ENCODE measurements at places on chromosomes 12 and 14.
A peak's percentile ranks its signal among the peaks of the same experiment; 100 is the strongest.

- no peak for DNase-seq
Observed at GRCh38 chr12:53631721-53632120, 5.5 kb upstream of the ATF7 start.

- DNase-seq: no peak
Observed at GRCh38 chr12:1515010-1515409, 79.4 kb downstream of the FBXL14 start.

DNA sequence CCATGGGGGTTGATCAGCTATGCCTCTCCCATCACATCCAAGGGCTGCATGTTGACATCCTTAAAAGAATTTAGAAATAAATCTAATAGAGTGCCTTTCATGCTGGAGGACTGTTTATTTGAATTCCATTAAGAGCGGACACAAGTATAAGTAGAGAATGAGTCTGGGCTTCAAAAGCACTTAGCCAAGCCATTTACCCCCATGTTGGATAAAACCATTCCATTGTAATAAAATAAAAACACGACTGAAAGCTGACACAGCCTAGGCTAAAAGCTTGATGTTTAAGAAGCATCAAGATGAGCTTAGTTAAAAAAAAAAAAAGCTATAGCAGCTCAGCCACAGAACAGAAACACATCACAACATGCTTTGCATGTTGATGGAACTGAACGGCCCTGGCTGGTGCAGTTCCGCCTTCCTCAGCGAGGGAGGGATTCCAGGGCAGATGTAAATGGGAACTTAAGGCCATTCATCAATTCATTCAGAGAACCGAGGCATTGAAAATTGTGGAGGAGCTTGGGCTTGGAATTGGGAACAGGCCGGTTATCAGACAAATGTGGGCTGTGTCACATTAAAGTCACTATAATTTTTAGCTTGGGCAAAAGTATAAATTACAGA lies 41.2 kb downstream of the TMEM132D start:
- DNase-seq: no peak

DNA sequence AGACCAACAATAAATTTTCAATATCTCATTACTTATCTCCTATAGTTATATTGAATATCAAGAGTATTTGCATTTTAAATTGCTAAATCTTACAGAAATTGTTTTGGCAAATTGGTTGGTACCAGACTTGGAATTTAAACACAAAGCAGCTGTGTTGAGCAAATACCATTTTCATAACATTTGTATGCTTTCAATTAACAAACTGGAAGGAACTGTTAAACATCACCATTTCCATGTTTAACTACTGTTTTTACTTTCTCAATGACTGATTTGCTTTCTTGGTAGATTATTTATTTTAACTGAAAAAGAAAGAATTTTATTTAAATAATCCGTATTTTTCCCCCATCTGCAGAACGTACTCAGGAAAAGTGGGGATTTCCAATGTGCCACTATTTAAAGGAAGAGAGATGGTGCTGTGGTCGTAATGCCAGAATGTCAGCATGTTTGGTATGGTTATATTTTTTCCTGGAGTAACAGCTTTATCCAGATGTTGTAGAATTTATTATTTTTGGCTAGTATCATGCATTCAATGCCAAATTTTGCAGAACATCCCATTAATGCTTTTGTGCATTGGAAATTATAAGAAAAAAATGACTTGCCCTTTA lies 72.3 kb downstream of the METTL25 start:
- DNase-seq: no peak

DNA sequence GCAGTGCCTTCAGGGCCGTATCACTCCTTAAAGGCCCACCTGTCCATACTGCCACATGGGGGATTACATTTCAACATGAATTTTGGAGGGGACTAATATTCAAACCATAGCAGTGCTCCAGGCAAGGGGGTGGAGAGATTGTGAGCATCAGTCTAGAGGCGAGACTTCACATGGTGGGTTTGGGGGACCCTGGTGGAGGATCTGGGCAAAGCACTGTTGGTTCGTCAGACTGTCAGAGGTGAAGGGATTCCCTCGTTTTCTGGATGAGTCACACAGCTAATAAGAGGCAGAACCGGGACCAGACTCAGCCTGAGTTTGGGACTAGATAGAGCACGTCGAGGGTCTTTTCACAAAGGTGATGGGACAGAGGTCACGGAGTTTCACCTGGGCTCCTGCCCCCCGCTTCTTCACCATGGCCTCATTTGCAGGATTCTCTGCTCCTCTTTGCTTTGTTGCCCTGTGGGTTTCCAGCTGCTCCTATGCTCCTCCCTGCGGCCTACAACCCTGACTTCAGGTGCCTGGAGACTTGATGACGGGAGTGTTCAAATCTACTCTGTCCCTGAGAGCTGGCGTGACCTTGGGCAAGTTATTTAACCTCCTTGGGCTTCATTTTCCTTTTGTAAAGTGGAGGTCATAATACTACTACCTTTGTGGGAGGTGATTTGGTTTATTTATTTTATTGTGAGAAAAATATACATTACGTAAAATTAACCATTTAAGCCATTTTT lies 41.5 kb downstream of the TEAD4 start:
- no peak for DNase-seq

GRCh38 chr14:103854017-103854808 lies 6.8 kb upstream of the PPP1R13B start:
- DNase-seq: no peak

- peak; percentile 96 for DNase-seq
Observed at GRCh38 chr12:6423267-6424007, 21.3 kb upstream of the CD27 start.

DNA sequence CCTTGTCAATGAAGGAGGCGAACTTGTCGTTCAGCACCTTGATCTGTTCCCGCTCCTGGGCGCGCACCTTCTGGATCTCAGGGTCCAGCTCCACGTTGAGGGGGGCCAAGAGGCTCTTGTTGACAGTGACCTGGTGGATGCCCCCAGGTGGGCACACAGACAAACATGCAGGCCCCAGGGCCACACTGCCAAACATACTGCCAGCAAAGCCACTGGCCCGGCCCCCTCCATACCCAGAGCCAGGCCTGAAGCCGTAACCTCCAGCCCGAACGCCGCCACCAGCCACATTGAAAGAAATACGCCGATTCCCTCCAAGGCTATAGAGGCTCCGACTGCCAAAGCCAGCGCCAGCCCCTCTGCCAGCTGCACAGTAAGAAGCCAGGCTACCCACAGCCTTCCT lies 337 bp downstream of the KRT74 start:
- no peak for DNase-seq

DNA sequence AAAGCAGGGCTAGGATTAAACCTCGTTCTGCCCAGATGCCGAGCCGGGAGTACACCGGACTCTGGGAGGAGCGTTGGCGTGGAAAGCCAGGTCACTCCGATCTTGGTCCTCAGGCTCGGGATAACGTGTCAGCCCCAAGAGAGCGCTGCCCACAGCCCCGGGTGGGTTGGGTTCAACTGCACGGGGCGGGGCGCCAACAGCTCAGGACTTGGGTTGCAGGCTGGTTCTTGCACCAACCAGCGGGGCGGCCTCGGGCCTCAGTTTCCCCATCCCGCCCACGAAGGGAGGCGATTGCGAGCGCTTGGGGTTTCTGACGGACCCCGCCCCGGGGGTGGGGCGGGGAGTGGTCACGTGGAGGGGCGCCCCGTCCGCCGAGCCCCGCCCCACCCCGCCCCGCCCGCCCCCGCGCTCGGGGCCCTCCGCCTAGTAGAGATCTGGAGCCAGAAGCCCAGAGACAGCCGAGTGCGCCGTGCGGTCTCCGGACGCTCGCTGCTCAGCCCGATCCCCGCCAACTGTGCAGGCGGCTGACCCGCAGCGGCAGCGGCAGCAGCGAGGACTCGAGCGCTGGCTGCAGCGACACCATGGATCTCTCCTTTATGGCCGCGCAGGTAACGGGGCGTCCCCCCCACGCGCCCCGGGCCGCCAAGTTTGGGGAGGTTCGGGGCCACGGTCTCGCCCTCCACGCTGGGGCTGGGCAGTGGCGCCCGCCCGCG lies at the start of gene C14orf132:
C14orf132 (plus strand) TSS at position 443 of the 713 bp plus-strand sequence; CDS start at position 582, 139 bp downstream.
- DNase-seq: peak; percentile 72

DNA sequence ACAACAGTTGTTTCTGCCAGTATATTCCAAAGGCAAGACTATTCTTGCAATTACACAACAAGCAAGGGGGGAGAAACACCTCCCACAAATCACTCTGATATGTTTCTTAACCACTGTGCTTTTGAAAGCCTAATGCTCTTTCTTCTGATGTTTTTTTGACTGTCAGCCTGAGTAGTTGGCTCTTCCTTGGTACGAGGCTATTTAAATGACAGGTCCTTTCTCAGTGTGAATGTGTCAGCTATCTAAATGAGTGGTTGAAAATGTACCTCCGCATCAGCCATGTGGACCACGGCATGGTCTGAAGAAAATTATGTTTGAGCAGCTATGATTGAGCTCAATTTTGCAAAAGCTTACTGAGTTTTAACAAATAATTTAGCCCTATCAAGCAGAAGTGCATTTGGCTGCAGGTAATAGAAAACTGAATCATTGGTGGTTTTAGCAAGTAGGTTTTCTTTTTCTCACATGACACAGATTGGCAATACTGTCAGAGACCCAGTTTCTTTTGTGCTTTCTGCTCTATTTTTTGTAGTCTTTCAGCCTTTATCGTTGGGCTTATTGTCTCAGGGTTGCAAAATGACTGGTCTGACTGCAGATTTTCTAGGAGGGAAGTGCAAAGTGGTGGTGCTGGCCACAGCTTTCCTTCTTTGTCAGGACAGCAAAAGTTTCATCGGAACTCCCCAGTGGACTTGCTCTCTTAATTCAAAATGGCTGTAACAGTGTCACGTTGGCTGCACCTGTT lies 162.8 kb downstream of the RGS6 start:
- no peak for DNase-seq

DNA sequence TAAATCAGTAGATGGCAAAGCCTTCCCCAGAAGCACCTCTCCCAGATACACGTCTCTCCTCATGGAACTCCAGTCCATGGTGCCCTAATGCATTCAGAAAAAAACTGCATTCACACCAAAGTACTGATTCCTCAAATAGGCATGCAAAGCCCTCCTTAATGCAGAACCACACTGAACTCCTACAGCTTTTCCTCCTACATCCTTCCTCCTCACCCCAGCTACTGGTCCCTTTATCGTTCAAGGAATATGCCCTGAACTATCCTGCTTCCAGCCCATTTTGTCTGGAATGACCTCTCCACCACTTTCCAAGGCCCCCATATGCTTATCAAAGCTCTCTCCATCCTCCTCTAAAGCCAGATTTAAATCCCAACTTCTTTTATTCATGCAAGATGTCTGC lies 21.3 kb downstream of the SMUG1 start:
- no peak for DNase-seq

DNA sequence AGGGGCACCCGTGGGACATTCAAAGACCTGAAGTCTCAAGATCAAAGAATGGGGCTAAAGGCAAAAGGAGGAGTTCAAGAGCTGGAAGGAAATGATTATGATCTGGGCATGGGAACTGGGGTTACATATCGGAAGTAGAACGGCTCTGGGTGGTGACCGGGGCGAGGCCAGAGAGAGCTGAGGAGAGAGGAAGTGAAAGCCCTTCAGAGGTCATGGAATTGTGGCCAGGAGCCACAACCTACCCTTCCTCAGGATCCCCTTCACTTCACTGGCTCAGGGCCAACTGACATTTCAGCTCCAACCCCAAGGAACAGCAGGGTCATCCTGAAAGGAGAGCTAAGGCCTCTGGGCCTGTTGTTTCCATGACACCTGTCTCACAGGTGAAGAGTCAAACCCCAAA lies 57.8 kb downstream of the GALNT16 start:
- DNase-seq: no peak
